Activated CD4-positive, alpha-beta T cell treated with anti-CD3 and anti-CD28 coated beads, Interleukin-2, Interleukin-6, amounts not matched to agents 100 ng/mL and 50 ng/mL, durations not matched to agents 16 hours and 8 hours (primary cell): ENCODE measurements at places on chromosomes 16 and 17.

- no peak for DNase-seq
Measured at GRCh38 chr16:48342591-48342990, 42.6 kb downstream of the SIAH1 start.

- no peak for DNase-seq
Measured at GRCh38 chr16:10828851-10829366, 10.3 kb upstream of the TVP23A start.

- peak; percentile 3 for DNase-seq
Measured at GRCh38 chr16:16797239-16797638, 418.3 kb downstream of the NPIPA7 start.

DNA sequence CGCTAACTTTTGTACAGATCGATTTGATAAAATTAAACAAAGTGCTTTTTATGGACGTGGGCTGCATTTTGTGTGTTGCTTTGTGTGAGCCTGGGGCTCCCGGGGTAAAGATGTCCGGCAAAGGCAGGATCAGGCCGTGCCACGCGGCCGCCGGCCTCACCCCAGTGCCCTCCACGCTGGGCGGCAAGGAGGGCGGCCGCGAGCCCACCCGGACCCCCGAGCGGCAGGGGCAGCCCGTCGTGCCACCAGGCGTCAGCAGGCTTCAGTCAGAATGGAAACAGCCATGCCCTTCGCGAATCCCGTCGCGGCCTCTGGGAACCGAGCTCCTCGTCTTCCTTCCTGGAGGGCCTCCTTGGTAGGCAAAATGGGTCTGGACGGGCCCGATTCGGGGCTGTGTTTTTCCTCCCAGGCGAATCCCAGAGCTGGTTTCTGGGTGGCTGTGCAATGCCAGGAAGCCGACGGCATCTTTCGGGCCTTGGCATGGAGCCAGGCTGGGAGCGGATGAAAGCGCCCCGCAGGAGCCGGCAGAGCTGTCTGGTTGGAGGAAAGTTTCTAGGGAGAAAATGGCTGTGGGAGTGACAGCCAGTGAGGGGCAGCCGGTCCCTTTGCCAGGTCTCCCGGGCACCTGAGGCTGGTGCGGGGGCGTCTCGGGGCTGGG, 5.5 kb downstream of the SOX8 start:
- DNase-seq: no peak

DNA sequence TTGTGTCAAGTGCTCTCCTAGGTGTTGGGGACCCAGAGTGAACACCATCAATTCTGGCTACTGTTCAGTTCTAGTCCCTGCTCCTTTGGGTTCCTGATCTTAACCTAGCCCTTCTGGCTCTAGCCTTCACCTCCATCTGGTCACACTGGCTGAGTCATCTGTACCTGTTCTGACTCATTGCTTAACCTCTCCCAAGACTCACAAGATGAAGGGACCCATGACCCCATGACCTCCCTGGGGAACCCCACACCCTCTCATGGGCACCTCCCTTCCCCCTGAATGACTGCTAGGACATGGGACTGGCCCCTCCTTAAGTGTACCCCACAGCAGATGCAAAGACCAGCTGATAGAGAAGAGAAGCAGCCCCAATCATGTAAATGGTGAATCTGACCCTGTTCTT, 345.8 kb upstream of the CDH5 start:
- DNase-seq: peak; percentile 2

DNA sequence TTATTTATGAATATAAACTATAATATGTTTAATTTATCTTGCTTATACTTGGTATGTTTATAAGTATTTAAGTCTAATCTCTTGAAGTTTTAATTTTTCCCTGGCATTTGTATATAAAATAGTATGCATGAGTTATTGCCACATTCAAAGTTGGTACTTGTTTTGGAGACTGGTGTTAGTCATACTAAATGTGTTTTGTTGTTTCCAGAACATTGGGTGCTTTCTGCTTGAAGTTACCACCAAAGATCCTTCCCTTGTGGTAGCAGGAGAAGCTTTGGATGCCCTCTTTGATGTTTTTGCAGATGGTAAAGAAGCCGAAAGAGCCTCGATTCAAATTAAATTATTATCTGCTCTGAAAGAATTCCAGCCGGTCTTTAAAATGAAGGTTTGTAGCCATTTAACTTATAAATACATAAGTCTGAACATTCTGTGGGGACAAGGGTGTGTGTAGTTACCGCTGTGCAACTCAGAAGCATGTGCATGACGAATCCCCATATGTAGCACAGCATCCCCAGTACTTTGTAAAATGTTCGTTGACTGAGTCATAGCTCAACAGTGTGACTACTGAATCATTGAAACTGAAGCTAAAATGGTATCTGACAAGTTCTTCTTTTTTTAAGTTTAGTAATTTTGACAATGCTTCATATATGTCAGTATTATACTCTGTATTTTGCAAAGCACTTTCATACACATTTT, 36.4 kb downstream of the HEATR3 start:
- DNase-seq: peak; percentile 76

GRCh38 chr17:18318771-18319450, 3.8 kb downstream of the SMCR8 start:
- DNase-seq: no peak

DNA sequence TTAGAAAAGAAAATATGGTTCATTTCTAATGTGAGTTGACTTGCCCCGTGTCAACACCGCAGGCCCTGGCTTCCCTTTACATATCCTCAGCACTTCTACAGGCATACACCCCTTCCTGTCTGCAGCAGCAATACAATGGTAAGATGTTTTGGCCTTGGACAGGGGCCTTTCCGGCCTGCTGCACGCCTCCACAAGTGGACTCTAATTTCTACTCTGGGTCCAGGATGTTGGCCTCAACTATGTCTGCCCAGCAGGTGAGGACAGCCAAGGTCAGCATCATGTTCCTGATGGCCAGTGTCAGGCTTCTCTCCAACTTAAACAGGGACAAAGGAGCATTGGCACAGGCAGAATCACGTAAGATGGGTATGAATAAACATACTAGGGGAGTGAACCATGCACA, 11.0 kb downstream of the C17orf67 start:
- DNase-seq: no peak

GRCh38 chr17:46821482-46822387, 3.2 kb upstream of the WNT3 start:
- no peak for DNase-seq

GRCh38 chr17:19978209-19978802, 678 bp upstream of the AKAP10 start:
- peak; percentile 26 for DNase-seq
